ENCODE measurements at places on chromosomes 4 and X.

GRCh38 chr4:184962125-184962638, 56.1 kb upstream of the HELT start:
- DNase-seq, result no peak

- DNase-seq, result no peak
These were observed 926 bp downstream of the NDP start for GRCh38 chrX:43971966-43972961.

GRCh38 chr4:157819693-157820464, 352.9 kb downstream of the GASK1B start:
- DNase-seq, result no peak

- no peak for DNase-seq
These were observed 64.4 kb upstream of the KLHL13 start for GRCh38 chrX:118181030-118181429.

- DNase-seq, result no peak
These were observed 44.8 kb upstream of the CDKN2AIP start for GRCh38 chr4:183399616-183400015.

- no peak for DNase-seq
These were observed 624.8 kb upstream of the ATOH1 start for GRCh38 chr4:93203708-93204107.

GRCh38 chr4:125393825-125394224, 79.1 kb downstream of the FAT4 start:
- no peak for DNase-seq
